ENCODE measurements at places on chromosomes 11 and 22.

- DNase-seq: no peak
Measured at GRCh38 chr11:29634744-29635143, 382.1 kb downstream of the KCNA4 start.

DNA sequence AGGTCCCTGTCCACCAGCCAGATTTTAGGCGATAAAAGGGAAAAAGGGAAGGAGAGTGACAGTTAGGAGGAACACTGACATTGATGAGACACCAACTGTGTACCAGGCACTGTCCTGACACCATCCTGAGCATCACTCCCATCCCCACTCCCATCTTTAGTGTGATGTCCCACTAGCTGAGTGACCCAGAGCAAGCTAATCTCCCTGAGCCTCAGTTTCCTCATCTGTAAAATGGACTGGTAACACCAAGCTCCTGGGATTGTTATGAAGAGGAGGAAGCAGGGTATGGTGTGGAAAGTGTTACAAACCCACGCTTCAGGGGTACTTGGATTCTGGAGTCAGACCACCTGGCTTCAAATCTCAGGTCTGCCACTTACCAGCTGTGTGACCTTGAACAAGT, 8.5 kb upstream of the P2RY6 start:
- no peak for DNase-seq

DNA sequence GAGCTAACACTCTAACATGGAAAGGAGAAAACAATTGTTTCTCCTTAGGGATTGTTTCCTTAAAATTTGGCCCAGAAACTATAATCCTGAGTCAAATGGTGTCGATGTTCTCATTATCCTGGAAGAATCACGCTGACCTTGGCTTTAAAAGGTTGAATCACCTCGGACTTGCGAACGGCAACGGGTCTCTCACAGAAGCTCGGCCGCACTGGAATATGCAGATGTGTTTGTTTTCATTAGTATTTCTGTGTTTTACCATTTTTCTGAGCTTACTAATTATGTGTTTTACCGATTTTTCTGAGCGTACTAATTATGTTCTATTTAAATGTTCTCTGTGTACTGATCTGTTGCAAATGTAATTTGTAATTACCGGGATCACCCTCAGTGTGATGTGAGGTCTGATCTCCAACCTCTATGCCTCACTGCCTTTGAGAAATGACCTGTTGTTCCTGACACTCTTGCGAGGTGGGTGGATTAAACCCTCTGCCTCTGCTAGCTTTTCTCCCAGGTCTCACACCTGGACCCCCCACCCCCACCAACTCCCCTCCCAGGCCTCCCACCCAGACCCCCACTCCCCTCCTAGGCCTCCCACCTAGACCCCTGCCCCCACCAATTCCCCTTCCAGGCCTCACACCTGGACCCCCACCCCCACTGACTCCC, 38.3 kb upstream of the BRSK2 start:
- DNase-seq: no peak

DNA sequence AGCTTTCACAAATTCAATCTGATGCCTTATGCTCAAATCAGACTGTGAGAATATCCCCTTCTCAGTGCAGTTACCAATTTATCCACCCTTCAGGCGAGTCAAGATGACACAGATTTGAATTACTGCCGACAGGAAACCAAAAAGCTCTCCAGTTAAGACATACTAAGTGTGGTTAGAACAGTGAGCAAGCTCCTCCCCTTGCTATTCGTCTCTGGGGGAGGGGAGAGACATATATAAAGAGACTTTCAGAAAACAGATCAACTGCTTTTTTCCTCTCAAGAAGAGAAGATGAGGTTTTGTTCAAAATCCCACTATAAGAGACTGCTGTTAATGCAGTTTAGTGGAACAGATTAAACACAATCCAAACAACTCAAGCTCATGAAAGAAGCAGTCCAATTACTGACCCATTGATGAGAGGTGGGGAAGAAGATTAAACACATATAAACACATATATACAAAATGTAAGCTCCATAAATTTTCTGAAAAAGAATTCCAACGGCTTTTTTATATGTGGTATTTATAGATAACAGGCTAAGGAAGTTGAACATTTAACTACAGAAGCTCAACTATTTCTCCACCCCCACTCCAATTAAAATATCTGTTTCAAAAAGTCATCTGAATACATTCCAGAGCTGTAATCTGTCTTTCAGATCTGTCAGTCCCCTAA, 102.7 kb downstream of the MRTFA start:
- DNase-seq: peak; percentile 73

- no peak for DNase-seq
Measured at GRCh38 chr11:5941951-5942350, at the start of gene OR56A3. OR56A3 (plus strand) TSS chr11:5942251; CDS start chr11:5947347, 5,096 bp downstream.
